NCI-H1105 treated with DMSO at 0.1 percent for 48 hours (cell line): ENCODE measurements at places on chromosomes 7 and 10.
A peak's percentile ranks its signal among the peaks of the same experiment; 100 is the strongest.

GRCh38 chr10:7984896-7985295 is 69.6 kb upstream of the GATA3 start:
- no peak for DNase-seq

GRCh38 chr10:12042409-12042796 is 206 bp downstream of the UPF2 start:
- no peak for DNase-seq

DNA sequence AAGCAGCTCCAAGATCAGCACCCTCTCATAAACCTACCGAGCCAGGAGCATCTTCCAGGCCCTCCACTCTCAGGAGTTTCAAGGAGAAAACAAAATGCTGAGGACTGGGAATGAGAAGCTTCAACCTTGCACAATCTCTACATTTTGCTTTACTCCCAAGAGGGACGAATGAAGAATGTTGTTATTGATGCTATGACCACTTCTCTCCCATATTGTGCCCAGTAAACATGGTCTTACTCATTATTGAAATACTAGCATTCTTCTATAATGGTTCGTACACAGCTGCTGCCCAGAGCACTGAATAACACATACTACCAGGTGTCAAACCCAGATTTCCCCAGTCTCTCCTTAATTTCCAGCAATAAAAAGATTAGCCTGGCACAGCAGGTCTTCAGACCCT is 63.4 kb upstream of the BET1 start:
- DNase-seq = no peak

- DNase-seq = no peak
Measured at GRCh38 chr7:47693216-47693615, 111.3 kb upstream of the TNS3 start.

DNA sequence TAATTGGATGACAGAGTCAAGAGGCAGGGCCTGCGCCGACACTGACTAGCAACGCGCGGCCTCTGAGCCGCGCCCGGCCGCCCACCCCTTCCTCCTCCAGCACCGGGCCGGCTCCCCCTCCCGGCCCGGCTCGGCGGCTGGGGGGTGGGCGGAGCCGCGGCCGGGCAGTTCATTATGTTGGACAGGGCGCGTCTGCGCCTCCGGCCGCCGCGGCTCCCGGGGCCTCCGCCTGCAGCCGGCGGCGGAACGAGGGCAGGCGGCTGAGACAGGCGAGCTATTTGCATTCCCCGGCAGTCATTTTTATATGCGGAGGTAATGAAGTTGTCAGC is 106.7 kb downstream of the SNX10 start:
- DNase-seq = no peak

DNA sequence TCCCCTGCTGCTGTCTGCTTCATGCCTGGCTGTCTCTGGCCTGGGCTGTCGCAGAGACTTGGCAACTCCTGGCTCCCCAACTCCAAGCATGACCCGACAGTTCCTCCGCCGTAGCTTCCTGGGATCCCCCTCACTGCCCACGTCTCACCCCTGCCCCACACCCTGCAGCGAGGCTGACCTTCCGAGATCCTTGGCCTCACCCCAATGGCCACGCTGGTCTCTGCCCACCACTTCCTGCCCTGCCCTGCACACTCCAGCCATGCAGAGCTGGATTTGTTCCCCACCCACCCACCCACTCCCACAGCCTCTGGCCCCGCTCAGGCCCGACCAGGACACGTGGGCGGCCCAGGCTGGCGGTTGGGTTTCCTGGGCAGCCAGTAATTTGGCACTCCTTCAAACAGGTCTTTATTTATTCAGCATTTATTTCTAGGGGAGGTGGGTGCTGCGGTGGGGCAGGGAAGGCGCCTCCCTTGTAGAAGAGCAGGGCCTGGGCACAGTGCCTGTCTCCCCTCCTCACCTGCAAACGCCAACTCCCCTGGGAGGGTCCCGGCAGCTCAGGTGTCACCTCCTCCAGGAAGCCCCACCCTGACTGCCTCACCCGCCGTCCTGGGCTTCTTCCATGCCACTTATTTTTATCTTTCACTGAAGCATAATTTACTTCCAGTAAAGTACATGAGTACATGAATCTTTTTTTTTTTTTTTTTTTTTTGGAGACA is 25.5 kb downstream of the GTF2IRD1 start:
- peak; percentile 63 for DNase-seq

GRCh38 chr10:16905320-16905719 is 88.1 kb upstream of the RSU1 start:
- no peak for DNase-seq

- no peak for DNase-seq
Measured at GRCh38 chr7:70640266-70640833, 491.6 kb upstream of the GALNT17 start.

DNA sequence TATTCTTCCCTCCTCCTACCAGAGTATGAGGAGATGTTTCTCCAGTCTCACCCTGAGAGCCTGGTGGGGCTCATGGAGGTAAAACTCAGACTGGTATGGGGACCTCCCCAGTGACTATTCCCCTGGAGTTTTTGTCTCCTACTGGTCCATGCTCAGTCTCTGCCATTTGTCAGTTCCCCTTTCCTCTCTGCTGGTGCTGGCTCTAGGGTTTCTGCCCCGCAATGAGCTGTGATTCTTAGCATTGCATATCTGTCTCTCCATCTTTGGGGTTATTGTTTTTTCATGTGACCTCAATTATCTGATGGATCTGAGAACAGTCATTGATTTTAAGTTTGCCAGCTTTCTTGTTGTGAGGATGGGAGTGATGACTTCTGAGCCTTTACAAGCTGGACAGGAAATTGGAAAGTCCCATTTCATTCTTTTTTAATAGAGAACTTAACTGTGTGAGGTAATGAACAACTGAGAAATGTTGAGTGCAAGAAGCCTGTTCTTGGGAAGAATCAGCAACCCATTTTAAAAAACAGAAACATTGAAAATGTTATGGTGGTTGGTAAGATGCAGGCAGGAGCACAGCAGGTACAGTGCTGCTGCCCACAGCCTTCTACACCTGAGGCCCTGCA is 26.9 kb downstream of the NACAD start:
- DNase-seq = no peak

DNA sequence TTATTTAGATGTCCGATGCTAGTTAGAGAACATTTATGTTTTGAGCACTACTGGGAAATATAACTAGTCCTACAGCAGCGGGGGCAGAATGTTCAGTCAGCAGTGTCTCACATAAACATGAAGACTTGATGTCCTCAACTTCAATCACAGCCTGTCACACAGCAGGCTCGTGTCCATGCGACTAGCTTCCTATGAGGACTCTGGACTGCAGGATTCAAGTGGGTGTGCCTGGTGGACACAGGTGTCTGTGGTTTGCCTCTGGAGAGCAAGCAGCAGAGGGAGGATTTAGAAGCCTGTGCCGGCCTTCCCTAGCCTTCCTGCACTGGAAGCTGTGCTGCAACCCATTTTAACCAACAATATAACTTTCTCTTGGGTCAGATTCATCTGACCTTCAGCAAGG is 30.0 kb upstream of the LANCL2 start:
- no peak for DNase-seq

DNA sequence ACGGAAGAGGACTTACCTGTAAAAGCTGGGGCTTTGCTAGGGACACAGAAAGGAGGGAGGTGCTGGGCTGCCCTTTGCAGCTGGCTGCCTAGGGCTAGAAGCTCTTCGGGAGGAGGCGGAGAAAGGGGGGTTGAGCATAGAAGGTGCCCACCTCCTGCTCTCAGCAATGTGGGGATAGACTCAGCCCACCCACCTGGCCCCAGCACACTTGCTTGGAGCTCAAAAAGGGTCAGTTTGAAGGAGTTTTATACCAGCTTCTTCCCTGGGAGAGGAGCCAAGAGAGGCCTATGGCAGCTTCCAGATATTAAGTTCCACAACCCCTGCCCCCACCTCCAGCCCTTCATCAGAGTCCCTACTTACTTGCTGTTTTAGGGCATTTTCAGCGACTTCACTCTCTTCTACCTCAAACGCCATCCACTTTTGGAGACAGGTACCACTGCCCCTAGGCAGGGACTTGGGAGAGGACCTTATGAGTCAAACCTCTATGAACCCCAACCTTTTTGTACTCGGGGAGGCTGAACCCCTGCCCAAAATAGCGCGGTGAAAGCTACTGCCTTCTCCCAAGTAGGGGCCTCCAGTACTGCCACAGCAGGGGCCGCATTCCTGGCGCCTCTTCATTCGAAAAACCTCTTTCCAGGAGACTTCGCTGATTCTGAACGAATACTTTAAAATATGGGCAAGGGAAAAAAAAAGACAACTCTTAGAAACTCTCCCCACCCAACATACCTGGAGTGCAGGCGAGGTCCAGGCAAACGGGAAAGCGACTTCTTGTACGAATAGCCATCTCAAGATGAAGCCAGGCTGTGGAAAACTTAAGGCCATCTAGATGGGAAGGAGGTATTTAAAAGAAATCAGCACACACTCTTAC is 1.2 kb upstream of the EVX1 start:
- no peak for DNase-seq

DNA sequence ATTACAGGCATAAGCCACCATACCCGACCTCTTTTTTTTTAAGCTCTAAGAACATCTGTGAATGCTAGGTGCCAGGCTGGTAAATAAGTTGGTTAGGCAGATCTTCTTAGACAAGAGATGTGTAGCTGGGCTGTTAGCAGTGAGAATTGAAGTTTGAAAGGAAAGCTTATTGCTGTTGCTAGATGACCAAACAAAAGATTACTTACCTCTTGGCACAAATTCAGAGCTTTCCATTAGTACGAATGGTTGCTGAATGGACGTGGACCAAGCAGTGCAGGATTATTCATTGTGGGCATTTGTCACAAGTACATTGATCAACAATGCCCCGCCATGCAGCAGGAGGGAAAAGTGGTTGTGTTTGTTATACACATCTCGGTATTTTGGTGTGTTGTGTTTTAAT is 131.2 kb downstream of the GFRA1 start:
- peak; percentile 82 for DNase-seq

DNA sequence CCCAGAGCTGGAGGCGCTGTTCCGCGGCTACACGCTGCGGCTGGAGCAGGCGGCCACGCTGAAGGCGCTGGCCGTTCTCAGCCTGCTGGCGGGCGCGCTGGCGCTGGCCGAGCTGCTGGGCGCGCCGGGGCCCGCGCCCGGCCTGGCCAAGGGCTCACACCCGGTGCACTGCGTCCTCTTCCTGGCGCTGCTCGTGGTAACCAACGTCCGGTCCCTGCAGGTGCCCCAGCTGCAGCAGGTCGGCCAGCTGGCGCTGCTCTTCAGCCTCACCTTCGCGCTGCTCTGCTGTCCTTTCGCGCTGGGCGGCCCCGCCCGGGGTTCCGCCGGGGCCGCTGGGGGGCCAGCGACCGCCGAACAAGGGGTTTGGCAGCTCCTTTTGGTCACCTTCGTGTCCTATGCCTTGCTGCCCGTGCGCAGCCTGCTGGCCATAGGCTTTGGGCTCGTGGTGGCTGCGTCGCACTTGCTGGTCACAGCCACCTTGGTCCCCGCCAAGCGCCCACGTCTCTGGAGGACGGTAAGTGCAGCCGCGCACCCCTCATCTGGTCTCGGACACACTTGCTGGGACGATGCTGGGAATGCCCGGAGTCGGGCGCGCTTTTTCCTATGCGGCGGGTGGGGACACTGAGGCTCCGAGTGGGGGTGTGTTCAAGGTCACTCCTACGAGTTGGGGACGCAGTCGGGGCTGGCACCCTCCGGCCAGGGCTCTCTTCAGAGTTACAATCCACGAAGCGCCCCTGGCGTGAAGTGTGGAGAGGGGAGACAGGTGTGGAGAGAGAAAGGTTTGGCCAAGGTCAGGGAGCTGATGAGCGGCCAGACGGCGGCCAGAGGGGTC is 717 bp downstream of the ADCY1 start:
- peak; percentile 39 for DNase-seq

DNA sequence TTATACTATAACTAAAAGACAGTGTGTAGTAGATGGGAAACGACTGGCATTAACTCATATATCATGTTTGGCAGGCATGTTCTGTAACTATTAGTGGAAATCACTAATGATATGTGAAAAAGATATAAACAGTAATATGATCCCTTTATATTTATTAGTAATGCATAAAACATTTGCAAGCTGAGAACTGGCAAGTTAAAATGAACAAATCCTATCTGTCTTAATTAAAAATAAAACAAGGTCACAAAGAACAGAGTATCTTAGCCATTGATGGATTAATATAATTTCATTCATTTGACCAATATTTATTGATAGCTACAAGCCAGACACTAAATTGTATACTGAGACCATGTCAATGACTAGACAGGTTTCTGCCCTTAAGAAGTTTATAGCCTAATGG is 154.5 kb downstream of the CRPPA start:
- no peak for DNase-seq

DNA sequence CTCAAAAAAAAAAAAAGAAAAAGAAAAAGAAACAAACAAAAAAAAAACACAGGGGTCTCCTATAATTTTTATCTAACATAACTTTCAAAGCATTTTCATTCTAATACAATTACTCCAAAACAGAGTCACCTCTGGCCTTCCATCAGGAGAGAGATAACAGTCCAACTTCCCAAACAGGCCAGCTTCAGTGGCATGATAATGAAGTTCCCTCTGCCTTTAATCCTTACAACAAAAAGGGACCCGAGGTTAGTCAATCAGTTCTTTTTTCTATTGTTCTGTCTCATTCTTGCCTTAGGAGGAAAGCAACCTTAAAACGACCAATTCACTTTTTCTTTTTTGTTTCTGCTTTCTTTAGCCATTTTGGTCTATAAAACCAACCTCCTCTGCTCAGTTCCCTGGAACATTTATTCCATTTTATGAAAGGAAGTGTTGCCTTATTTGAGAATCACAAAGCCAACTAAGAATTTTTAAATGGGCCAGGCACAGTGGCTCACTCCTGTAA is 16.5 kb upstream of the FXYD4 start:
- no peak for DNase-seq

GRCh38 chr7:57789130-57789529 is 339.2 kb downstream of the ZNF716 start:
- DNase-seq = peak; percentile 2

- no peak for DNase-seq
Measured at GRCh38 chr10:45593938-45594275, 78.7 kb downstream of the ZFAND4 start.

DNA sequence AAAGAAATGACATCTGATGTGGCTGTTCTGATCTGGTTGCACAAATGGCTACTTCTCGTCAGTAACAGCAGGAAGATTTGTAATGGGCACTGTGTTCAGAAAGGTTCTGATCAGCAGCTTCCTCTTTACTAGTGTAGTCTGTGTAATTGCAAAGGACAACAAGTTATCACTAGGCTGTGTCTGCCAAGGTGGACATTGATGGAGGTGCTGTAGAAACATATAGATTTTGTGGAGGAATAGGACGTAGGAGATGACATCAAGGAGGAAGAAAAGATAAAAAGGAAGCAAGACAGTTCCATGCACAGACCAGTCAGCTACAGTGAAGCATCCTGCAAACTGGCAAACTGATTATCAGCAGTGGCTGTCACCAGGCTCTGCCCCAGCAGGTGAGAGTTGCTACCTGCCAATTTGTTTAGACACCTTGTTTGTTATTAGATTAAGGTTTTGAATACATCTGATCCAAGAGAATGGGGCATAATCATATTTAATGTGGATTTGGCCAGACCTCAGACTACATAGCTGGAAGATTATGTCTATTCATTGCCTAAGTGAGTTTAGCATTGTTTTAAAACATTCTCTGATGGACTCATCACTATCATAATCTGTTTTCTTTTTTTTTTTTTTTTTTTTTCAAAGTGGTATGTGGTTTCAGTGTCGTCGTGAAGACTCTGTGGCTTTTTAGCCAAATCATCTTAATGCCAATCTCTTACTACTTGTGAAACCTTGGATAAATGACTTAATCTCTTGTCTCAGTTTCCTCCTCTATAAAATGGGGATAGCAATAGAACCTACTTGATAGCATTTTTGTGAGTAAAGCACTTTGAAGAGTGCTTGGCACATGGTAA is 417.9 kb upstream of the LRGUK start:
- no peak for DNase-seq

GRCh38 chr10:24916365-24916764 is 36.0 kb downstream of the PRTFDC1 start:
- DNase-seq = no peak
